ENCODE measurements at places on chromosomes 6 and 20. TPM values are rescaled to one million over a fixed set of nuclear protein-coding genes. Genes with fewer than 3 reads are reported as not detected.

The EFCAB8 gene
- polyA plus RNA-seq: 0.25 TPM

The DNMT3B gene
- polyA plus RNA-seq: 8.7 TPM

The C4A gene
- 25.3 TPM for polyA plus RNA-seq

The LHFPL5 gene
- 5.4 TPM for polyA plus RNA-seq

The TNNC2 gene
- polyA plus RNA-seq: 2.9 TPM

The MEI4 gene
- not detected for polyA plus RNA-seq

The SLC32A1 gene
- polyA plus RNA-seq: 0.95 TPM

The HRH3 gene
- polyA plus RNA-seq: 30.9 TPM

The PSMB9 gene
- 16.7 TPM for polyA plus RNA-seq

The C6orf58 gene
- polyA plus RNA-seq: not detected

The CCN6 gene
- polyA plus RNA-seq: not detected

The CLPSL2 gene
- 2.3 TPM for polyA plus RNA-seq

The RIPOR2 gene
- 13.6 TPM for polyA plus RNA-seq

The FOXP4 gene
- polyA plus RNA-seq: 184 TPM

The NCR2 gene
- polyA plus RNA-seq: not detected

The SRMS gene
- not detected for polyA plus RNA-seq

The CFB gene
- 4.8 TPM for polyA plus RNA-seq

The SGK2 gene
- 7.3 TPM for polyA plus RNA-seq

The TDRD6 gene
- not detected for polyA plus RNA-seq

The CST7 gene
- 2.0 TPM for polyA plus RNA-seq

The RAD21L1 gene
- not detected for polyA plus RNA-seq

The SKIC2 gene
- 49.0 TPM for polyA plus RNA-seq

The ZSCAN23 gene
- polyA plus RNA-seq: 2.4 TPM

The KIAA0408 gene
- 24.9 TPM for polyA plus RNA-seq

The CD109 gene
- 0.97 TPM for polyA plus RNA-seq

The SH3BGRL2 gene
- polyA plus RNA-seq: 34.4 TPM

The FAM210B gene
- 191 TPM for polyA plus RNA-seq

The ENPP1 gene
- 0.36 TPM for polyA plus RNA-seq

The TNXB gene
- 6.8 TPM for polyA plus RNA-seq

The LINC00237 gene
- 1.3 TPM for polyA plus RNA-seq

The ANGPT4 gene
- polyA plus RNA-seq: 0.10 TPM

The TSBP1 gene
- polyA plus RNA-seq: not detected

The ADGB gene
- polyA plus RNA-seq: not detected

The HS3ST5 gene
- 1.9 TPM for polyA plus RNA-seq

The APOM gene
- polyA plus RNA-seq: 12.0 TPM

The RSPO4 gene
- 0.34 TPM for polyA plus RNA-seq

The TINAG gene
- not detected for polyA plus RNA-seq

The CTCFL gene
- polyA plus RNA-seq: not detected

The B3GALT4 gene
- 13.7 TPM for polyA plus RNA-seq

The SLC17A1 gene
- not detected for polyA plus RNA-seq

The IMPG1 gene
- 0.08 TPM for polyA plus RNA-seq

The PKIG gene
- polyA plus RNA-seq: 131 TPM

The STMND1 gene
- 4.0 TPM for polyA plus RNA-seq

The FGD2 gene
- polyA plus RNA-seq: 0.58 TPM

The BMP7 gene
- polyA plus RNA-seq: 24.9 TPM

The GSTA3 gene
- polyA plus RNA-seq: not detected

The PRDM13 gene
- polyA plus RNA-seq: 2.5 TPM

The RIPPLY2 gene
- 14.6 TPM for polyA plus RNA-seq

The RUNX2 gene
- 0.31 TPM for polyA plus RNA-seq

The MAP7 gene
- polyA plus RNA-seq: 40.4 TPM

The RAET1E gene
- polyA plus RNA-seq: 0.17 TPM

The KHDC1L gene
- 0.83 TPM for polyA plus RNA-seq

Data from brain (organoid and tissue), 16 donors.